Natural killer cell treated with Interleukin-12 subunit alpha and Interleukin-12 subunit beta and Interleukin-15 and Interleukin-18, amount 100 ng/mL, for 72 hours (primary cell): ENCODE measurements at places on chromosomes 7 and 10. TPM values are rescaled to one million over a fixed set of nuclear protein-coding genes. Genes with fewer than 3 reads are reported as not detected.

The SNCG gene
- total RNA-seq = not detected

The RBP3 gene
- total RNA-seq = not detected

GRCh38 chr10:46296641-46297141, 9.9 kb downstream of the ANTXRL start:
- no peak for DNase-seq
- peaks cover 13% of the 10 kb centered on the region for H3K4me1 ChIP-seq
- no peak overlapping the region for H3K4me3 ChIP-seq
- H3K27me3 ChIP-seq = peaks cover 7% of the 10 kb centered on the region
- no peak overlapping the region for H3K27ac ChIP-seq

DNA sequence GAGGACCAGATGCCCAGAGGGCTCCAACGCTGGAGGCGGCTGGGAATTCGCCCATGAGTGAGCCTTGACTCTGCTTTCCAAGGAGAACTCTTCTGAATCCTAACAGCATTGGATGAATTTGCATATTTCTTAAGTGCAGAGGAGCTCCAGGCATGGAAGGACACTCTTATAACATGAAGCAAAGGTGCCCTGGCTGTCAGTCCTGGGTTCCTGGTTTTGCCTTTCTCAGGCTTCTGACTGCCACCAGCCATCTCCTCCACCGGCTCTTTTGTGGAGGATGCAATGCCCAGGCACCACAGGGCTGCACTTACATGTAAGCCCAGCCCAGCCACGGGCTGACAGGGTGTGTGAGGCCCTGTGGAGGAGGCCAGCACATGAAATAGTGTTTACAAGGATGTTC, 8.2 kb downstream of the CLRN3 start:
- no peaks in the 10 kb centered on the region for H3K36me3 ChIP-seq
- no peaks in the 10 kb centered on the region for H3K27me3 ChIP-seq
- no peak overlapping the region for H3K27ac ChIP-seq
- DNase-seq = no peak

DNA sequence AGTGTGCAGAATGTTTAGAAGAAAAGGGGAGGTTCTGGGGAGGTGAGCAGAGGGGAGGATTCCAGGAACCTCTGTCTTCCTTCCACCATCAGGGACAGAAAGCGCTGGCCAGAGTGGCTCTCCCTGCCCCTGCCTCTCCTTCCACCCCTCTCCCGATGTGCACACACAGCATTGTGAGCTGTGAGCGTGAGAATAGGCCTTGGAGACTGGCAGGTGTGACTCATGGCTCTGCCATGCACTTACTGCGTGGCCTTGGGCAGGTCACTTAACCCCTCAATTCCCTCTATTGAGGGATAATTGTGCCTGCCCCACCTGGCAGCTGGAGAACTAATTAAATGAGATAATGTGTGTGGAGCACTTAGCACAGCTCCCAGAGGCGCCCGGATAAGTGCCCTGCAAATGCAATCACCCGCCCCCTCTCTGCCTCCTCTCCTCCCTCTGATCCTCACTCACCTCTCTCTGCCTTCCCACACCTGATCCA, 115.4 kb downstream of the ZMIZ1 start:
- peaks cover 12% of the 10 kb centered on the region for H3K4me1 ChIP-seq
- no peaks in the 10 kb centered on the region for H3K36me3 ChIP-seq
- no peak overlapping the region for H3K4me3 ChIP-seq
- H3K27me3 ChIP-seq = no peaks in the 10 kb centered on the region
- no peak overlapping the region for H3K27ac ChIP-seq

GRCh38 chr7:31017032-31017675, 35.0 kb upstream of the ADCYAP1R1 start:
- DNase-seq = no peak
- peaks cover 6% of the 10 kb centered on the region for H3K4me1 ChIP-seq
- no peaks in the 10 kb centered on the region for H3K36me3 ChIP-seq

DNA sequence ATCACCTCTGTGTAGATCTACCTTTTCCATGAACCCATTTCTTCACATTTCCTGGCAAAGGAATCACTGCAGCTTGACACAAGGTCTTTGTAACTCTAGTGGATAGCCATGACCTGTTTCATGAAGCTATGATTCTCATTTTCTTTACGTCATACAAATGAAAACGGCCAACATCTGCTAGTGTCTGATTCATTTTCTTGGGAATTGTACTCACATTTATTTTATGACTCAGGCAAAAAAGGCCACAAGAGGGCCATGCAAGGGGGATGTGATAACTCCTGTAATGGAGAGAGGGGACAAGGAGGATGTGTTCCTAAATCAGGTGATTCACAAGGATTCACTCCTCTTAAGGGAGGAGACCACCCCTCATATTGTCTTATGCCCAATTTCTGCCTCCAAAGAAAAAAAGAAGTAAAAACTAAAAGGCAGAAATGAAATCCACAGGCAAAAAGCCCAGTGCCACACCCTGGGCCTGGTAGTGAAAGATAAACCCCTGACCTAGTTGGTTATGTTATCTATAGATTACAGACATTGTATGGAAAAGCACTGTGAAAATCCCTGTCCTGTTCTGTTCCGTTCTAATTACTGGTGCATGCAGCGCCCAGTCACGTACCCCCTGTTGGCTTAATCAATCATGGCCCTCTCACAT, 249.9 kb downstream of the IPMK start:
- no peaks in the 10 kb centered on the region for H3K27me3 ChIP-seq
- no peak overlapping the region for H3K27ac ChIP-seq
- no peak for DNase-seq
- no peaks in the 10 kb centered on the region for H3K4me1 ChIP-seq
- no peak overlapping the region for H3K4me3 ChIP-seq

The CTAGE4 gene
- 1.7 TPM for total RNA-seq

DNA sequence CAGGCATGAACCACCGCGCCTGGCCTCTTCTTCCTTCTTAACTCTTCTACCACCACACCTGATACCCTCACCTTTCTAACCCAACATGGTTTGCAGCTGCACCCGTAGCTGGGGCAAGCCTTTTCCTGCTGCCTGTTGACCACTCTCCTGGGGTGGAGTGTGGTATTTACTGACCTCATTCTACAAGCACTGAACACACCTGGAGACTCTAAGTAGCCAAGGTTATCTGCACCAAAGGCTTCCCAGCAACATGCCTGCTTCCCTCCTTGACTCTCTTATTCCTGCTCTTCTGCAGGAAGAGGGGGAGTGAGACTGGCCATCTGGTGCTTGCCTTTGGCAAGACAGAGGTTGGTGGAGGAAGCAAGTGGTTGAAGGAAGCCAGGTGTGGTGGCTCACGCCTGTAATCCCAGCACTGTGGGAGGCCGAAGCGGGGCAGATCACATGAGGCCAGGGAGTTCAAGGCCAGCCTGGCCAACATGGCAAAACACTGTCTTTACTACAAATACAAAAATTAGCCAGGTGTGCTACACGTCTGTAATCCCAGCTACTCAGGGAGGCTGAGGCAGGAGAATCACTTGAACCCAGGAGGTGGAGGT, 10.1 kb downstream of the ACTR1A start:
- H3K27ac ChIP-seq = peak overlapping the region; percentile 10
- no peaks in the 10 kb centered on the region for H3K27me3 ChIP-seq
- no peak for DNase-seq
- no peak overlapping the region for H3K4me3 ChIP-seq
- peaks cover 20% of the 10 kb centered on the region for H3K4me1 ChIP-seq
- no peaks in the 10 kb centered on the region for H3K36me3 ChIP-seq

DNA sequence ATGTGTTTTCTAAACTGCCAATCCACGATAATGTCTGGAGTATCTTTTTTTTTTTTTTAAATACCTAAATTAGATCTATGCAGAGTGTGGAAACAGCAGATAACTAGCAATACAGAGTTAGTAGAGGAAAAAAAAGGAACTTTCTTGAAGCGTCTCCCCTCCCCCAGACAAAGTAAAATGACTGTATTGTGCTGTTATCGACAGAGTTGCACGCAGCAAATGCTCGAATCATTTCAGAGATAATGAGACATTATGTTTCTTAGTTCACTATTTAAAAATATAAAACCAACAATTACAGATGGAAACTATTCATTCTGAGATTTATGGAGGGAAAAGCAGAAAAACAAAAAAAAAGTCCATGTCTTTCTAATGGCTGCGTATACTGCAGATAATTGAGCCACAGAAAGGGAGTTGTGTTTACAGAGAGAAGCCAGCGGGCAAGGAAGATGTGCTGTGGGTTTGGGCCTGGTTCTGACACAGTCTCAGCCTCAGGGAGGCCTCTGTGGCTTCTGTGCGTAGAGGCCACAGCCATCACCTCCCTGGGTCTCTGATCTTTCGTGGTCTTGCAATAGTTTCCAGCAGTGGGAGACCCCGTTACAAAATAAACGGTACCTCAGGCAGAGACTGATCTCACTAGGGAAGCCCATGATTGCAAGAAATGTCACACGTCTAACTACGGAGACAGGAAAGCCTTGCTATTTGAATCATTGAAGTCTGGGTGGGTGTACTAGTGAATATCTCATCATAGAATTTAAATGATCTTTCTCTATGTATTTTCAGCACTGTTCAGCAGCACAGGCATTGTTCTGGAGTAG, 19.1 kb upstream of the KLF6 start:
- H3K27me3 ChIP-seq = no peaks in the 10 kb centered on the region
- H3K4me1 ChIP-seq = peaks cover 58% of the 10 kb centered on the region
- no peak overlapping the region for H3K27ac ChIP-seq
- DNase-seq = peak; percentile 91

GRCh38 chr7:135716677-135717238, 11.2 kb downstream of the SLC13A4 start:
- H3K4me1 ChIP-seq = no peaks in the 10 kb centered on the region
- no peak overlapping the region for H3K27ac ChIP-seq
- no peak for DNase-seq
- H3K27me3 ChIP-seq = peaks cover 26% of the 10 kb centered on the region
- H3K36me3 ChIP-seq = no peaks in the 10 kb centered on the region

The ADO gene
- total RNA-seq = 49.2 TPM

DNA sequence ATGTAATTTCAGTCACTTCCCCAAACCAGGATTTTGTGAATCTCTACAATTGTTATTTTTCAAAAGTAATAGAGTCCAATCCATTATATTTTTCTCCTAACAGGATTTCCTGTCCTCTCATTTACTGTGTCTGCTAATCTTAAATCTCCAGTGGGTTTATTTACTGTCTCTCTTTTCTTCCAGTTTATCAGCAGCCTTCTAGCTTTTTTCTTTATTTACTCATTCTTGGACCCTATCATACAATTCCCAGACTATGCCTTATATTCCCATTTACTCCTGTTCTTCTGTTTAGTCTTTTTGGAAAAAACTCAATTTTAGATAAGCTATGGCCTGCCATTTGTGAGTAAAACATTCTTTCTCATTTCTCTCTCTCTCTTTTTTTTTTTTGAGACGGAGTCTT, 94.7 kb downstream of the STK31 start:
- peaks cover 7% of the 10 kb centered on the region for H3K27me3 ChIP-seq
- H3K4me3 ChIP-seq = no peak overlapping the region
- peaks cover 6% of the 10 kb centered on the region for H3K36me3 ChIP-seq
- no peak for DNase-seq

The PRKG1 gene
- not detected for total RNA-seq
